Left cardiac atrium (tissue), 4 donors: ENCODE measurements at places on chromosomes 6 and 20. TPM values are rescaled to one million over a fixed set of nuclear protein-coding genes. Genes with fewer than 3 reads are reported as not detected.

The GPR63 gene
- 0.21 TPM for total RNA-seq

The SS18L1 gene
- 7.6 TPM for total RNA-seq

The GATA5 gene
- 4.3 TPM for total RNA-seq

The TMC2 gene
- not detected for total RNA-seq

The PTK7 gene
- 7.8 TPM for total RNA-seq

The HLA-DMB gene
- total RNA-seq = 6.9 TPM

The LINC00237 gene
- total RNA-seq = not detected

The YWHAB gene
- 140 TPM for total RNA-seq

The C2 gene
- total RNA-seq = 30.0 TPM

The CD83 gene
- 2.3 TPM for total RNA-seq

The CFAP206 gene
- total RNA-seq = 0.18 TPM

The TCF21 gene
- total RNA-seq = 7.8 TPM

DNA sequence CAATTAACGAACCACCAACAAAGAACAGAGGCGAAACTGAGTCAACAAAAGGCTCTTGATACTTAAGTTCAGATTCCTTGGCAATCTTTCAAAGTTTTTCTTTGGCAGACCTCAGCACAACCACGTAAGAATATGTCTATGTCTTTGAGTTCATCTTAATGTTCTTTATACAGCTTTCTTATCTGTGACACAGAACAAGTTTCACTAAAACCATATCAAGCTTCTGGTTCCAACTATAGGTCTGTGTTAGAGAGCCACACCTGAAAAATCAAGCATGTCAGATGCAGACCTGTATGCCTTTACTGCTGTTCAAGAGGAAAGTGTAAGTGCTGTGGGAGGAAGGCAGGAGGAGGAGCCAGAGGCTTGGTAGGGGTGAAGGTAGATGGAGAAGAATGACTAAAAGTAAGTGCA lies 271.3 kb downstream of the KHDC1L start:
- DNase-seq = no peak

GRCh38 chr6:4270776-4271175 lies 135.4 kb upstream of the ECI2 start:
- DNase-seq = no peak

DNA sequence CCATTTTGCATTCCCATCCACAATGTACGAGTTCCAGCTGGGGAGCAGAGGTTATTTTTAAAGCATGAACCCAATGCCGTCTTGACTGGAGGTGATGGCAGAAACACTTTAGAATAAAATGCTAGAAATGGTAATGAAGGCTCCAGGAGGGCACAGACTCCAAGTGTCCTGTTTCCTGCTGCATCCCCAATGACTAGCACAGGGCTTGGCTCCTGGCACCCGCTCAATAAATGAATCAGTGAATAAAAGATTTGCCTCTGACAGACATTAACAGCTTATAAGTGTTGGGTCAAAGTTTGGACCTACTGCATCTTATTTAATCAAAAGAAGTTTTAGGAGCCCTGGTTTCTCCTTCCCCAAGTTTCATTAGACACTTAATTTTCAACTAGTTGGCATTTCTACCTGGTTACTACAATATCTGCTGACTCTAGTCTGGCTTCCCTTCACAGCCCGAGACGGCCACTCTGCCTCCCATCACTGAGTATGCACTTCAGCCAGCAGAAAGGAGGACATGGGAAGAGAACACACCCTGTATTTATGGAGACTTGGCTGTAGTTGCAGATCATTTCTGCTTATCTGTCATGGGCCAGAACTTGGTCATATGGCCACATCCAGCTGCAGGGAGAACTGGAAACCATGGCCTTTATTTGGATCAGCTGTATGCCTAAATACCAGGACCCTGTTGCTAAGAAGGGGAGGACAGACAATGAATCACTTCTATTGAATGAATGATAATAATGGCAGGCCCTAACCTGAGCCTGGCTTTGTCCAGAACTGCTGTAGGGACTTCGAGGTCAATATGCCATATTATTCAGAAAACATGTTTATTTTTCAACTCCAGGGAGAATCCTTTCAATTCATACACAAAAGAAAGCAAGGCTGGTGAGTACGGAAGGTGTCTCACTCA lies 63.1 kb downstream of the TTI1 start:
- no peak for DNase-seq

DNA sequence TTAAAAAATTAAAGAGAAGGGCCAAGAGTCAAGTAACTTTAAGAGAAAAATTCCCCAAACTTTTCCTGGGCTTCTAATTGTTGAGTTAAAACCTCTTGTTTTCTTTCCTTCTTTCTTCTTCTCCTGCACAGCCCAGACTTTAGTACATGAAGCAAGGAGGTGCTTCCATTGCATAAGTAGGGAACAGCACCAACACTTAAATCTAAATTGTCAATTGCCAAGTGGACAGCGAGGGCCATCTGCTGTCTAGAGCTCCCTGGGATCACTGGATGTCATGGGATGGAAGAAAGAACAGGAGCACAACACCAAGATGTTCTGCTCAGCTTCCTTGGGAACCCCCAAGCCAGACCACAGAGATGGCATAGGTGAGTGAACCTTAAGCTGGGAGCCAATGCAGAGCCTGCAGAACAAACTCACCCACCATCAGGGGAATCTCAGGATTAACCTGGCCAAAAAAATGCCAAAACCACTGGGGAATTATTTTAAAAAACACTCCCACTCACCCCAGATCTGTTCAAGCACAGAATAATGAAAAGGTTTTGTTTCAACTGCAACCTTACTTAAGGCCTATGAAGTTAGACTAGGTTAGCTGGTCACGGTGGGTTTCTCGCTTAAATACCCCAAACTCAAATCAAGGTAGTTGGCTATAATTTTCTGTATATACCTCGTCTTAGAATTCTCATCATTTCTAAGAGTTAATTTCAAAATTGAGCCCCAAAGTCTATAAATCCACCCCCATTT lies 67.8 kb downstream of the TNFRSF21 start:
- no peak for DNase-seq

GRCh38 chr20:49631856-49632418 lies 64.0 kb upstream of the PTGIS start:
- no peak for DNase-seq

DNA sequence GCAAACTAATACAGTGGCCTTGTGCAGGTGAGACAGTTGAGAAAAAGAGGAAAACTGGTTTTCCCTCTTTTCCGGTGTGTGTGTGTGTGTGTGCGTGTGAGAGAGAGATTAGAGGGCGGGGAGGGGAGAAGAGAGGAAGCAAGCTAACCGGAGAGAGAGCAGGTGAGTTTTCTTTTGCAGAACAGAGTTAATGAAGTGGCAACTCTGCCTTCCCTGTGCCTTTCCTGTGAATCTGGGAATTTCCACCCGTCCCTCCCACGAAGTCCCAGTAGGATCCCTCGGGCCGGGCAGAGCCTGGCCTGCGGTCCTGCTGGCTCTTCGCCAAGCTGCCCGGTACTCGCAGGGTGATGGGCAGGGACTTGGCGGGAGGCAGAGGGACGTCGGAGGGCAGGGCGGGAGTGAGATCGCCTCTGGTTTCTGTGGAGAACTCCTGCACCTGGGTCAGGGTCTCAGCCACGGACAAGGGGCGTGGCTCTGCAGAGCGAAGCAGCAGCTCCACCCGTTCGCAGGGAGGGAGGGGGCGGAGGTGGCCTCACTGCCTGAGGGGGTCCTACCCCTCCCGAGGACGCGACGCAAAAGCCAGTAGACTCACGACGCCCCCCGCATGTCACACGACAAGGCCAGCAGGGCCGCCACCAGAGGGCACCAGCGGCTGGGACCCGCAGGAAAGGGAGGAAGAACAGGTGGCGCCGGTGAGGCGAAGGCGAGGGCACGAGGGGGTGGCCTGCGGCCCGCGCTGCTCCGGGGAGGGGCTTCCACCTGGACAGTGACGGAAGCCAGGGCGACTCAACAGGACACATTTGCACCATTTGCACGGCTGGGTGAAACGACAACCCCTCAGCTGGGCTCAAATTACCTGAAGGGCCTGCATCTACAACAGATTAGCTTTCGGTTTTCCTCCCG lies 51.2 kb upstream of the RNF182 start:
- DNase-seq = peak; percentile 58

DNA sequence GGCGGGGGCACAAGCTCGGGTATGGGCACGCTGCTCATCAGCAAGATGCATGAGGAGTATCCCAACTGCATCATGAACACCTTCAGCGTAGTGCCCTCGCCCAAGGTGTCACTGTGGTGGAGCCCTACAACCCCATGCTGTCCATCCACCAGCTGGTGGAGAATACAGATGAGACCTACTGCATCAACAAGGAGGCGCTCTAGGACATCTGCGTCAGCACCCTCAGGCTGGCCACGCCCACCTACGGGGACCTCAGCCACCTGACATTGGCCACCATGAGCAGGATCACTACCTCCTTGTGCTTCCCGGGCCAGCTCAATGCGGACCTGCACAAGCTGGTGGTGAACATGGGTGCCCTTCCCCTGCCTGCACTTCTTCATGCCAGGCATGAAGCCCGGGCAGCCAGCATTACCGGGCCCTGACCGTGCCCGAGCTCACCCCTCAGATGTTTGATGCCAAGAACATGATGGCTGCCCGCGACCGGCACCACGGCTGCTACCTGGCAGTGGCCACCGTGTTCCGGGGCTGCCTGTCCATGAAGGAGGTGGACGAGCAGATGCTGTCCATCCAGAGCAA lies 12.8 kb downstream of the GABRR2 start:
- no peak for DNase-seq

GRCh38 chr6:17395112-17395511 lies 1.7 kb downstream of the CAP2 start:
- no peak for DNase-seq

GRCh38 chr6:88725111-88725975 lies 238.1 kb downstream of the RNGTT start:
- peak; percentile 32 for DNase-seq

DNA sequence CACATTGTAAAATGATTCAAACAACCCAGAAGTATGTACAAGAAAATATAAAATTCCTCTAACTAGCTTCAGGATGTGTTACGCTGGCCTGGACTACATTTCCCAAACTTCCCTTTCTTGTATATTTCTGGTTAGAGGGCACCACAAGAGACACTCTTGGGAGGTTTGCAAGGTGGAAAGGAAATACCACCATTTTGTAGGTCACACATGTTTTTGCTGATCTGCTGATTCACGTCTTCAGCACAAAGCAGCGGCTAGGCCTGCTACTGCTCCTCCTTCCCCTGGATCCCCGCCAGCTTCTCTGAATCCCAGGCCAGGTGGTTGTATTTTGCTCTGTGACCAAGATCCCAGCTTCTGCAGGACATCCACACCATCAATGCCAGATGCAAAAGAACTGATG lies 104.2 kb downstream of the AGPAT4 start:
- peak; percentile 38 for DNase-seq

GRCh38 chr6:43235841-43236240 lies 6.6 kb upstream of the DNPH1 start:
- no peak for DNase-seq

GRCh38 chr6:46867411-46867810 lies 54.3 kb downstream of the ADGRF5 start:
- no peak for DNase-seq

DNA sequence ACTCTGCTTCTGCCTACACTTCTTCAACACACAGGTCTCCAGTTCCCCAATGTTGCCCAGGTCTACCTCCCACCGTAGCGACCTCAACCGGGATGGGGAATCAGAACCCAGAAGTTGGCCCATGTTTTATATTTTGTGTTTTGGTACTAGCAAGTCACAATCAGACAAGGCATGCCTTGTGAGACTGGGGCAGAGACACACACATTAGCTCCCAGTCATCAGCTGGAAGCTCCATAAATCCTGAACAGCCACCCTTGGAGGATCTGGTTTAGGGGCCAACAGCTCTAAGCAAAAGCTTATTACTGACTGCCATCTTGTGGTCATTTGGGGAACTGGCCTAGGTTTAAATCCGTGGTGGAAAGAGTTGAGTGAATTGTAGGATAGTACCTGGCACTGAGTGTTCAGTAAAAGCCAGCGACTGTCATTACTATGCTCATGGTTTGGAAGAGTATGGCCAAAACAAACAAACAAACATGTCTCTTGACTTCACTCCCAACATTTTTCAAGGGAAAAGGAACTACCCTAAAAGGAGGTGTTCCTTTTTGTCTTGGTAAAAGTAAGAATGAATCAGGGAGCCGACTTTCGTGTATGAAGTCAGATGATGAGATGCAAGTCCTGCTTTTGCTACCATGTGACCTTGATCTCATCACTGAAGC lies 40.5 kb downstream of the PIM1 start:
- DNase-seq = peak; percentile 65

GRCh38 chr6:35160642-35161041 lies 19.5 kb upstream of the TCP11 start:
- DNase-seq = no peak

- no peak for DNase-seq
These were observed 1.1 kb downstream of the HFE start for GRCh38 chr6:26088344-26088743.

GRCh38 chr20:63969838-63970713 lies at the start of gene ZNF512B:
Gene ZNF512B (minus strand): TSS chr20:63969930. CDS start chr20:63967950, 1,980 bp downstream.
- peak; percentile 82 for DNase-seq

DNA sequence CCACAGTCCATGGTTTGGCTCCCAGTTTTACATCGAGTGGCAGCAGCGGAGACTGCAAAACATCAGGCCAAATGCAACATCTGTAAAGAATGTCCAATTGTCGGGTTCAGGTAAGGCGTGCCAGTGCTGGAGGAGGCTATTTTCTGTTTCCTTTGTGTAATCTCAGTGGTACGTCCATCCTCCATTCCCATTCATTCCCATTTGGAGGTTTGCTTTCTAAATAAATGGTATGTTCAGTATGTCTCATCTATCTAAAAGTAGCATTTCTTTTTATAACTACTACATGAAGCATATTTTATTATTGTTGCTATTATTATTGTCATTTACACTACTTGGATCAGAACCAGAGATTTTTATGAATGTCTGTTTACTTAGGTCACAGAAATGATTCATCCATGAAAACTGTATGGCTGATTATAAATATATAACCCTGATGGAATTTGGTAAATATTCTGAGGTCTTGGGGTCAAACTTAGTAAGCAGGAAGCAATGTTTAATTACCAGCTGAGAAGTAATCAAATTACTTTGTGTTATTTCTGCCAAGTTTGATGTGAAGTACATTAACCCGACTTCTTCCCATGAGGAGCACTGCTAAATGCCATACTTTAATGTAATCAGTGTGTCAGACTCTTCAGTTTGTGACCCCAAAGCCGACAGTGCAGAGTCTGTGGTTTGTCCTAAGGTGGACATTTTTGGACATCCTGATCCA lies 512.9 kb downstream of the UTRN start:
- DNase-seq = no peak

- DNase-seq = peak; percentile 80
These were observed 111.4 kb upstream of the ARMC2 start for GRCh38 chr6:108736832-108737231.

DNA sequence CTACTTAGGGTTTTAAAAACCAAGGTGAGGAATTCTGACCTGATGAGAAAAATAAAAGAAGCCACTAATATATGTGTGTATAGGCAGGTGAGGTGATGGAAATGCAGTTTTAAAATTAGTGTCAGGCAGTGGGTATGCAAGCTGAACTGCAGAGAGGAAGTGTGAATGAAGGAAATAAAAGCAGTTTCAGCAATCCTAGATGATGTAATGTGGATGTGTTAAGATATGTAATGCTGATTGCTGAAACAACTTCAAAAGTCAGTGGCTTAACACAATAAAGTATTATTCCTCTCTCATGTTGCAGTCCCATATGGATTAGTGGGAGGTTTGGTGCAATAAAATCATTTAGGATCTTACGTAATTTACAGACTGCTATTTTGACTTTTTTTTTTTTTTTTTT lies 119.9 kb upstream of the ASCC3 start:
- DNase-seq = no peak

- peak; percentile 29 for DNase-seq
These were observed 2.4 kb downstream of the TCF21 start for GRCh38 chr6:133891149-133891926.
